ENCODE measurements at places on chromosomes 13 and 19.

DNA sequence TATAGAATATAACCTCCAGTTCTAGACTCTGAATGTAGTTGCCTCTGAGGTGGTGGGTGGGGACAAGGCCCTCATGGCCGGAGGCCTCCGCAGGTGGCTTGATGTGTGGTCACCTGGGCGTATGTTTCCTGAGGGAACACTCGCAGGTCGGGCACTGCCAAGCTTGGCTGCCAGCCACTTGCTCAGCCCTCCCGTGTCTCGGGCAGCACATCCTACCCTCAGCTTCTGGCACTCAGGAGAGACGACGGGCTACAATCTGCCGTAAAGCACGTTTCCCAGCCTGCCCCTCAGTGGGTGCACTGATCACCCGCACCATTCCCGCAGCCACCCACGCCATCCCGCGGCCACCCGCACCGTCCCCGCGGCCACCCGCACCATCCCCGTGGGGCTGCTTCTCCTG, 15.2 kb downstream of the THOP1 start:
- DNase-seq = no peak

GRCh38 chr13:44934724-44935123, 54.5 kb downstream of the NUFIP1 start:
- no peak for DNase-seq

DNA sequence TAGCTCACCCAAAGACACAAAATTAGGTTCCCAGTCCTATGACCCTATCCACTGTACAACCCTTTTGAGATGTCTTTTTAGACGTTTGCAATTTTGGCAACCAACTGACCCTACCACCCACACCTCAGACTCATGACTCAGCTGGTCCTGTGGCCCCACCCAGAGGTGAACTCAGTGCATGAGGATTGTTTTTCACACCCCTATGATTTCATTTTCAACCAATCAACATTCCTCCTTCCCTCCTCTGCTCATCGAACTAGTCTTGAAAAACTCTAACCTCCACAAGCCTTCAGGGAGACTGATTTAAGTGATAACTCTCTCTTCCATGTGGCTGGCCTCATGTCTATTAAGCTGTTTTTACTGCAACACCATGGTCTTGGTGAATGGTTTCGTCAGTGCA, 350.7 kb downstream of the UQCRFS1 start:
- no peak for DNase-seq

- DNase-seq = peak; percentile 50
Observed at GRCh38 chr19:48962029-48962848, 2.9 kb upstream of the FTL start.

DNA sequence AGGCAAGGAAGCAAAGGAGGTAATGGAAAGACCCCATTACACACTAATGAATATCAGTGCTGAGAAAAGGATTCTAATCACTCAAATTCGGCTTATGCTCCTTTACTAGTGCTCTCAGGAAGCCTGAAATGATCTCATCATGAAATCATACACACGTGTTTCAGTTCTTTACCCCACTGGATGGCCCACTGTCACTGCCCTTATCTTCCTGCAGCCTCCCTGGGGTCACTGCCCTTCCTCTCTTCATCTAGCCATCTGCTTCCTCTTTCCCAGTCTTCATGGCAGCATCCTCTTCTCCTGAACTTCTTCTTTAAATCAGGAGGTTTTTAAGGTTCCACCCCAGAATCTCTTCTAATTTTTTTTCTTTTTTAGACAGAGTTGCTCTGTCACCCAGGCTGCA, 27.9 kb upstream of the EEF1AKMT1 start:
- DNase-seq = no peak

DNA sequence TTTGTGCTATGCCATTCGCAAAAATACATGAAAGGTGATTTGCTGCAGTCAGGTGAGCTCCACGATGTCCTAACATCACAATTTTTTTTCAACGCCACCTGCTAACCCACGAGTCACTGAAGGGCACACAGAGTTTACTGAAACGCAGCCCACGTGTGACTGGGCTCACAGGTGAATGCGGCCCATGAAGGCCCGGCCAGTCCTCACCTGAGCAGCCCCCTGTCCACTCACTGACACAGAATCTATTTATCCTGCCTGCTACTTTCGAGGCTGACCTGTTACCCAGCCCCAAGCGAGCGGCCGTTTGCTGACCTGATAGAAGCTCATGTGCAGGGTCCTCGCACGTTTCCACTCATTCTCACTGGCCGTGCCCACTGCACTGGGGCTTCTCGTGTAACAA, 121.9 kb upstream of the SOX1 start:
- no peak for DNase-seq

GRCh38 chr13:103568314-103568713, 502.1 kb upstream of the SLC10A2 start:
- DNase-seq = no peak

- no peak for DNase-seq
Observed at GRCh38 chr13:33034882-33035520, 18.8 kb downstream of the KL start.

GRCh38 chr13:97192166-97192565, 30.0 kb upstream of the MBNL2 start:
- DNase-seq = no peak

DNA sequence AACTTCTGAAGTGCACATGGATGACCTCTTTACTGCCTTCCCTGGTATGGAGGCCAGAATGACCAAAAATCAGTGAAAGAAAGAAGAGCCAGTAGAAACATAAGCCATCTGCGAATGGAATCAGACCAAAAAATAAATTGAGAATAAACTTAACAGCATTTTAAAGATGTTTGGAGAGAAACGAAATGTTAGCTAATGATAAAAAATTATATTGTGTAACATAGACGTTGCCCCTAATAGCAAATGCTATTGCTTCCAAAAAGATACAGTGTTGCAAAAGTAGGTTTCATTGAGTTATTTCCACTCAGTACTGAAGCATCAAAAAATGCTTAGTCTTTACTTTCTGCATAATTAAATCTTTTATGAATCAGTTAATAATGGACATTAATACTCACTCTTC, 371.7 kb downstream of the LIG4 start:
- no peak for DNase-seq

- no peak for DNase-seq
Observed at GRCh38 chr13:39318161-39318560, 279.9 kb downstream of the NHLRC3 start.

DNA sequence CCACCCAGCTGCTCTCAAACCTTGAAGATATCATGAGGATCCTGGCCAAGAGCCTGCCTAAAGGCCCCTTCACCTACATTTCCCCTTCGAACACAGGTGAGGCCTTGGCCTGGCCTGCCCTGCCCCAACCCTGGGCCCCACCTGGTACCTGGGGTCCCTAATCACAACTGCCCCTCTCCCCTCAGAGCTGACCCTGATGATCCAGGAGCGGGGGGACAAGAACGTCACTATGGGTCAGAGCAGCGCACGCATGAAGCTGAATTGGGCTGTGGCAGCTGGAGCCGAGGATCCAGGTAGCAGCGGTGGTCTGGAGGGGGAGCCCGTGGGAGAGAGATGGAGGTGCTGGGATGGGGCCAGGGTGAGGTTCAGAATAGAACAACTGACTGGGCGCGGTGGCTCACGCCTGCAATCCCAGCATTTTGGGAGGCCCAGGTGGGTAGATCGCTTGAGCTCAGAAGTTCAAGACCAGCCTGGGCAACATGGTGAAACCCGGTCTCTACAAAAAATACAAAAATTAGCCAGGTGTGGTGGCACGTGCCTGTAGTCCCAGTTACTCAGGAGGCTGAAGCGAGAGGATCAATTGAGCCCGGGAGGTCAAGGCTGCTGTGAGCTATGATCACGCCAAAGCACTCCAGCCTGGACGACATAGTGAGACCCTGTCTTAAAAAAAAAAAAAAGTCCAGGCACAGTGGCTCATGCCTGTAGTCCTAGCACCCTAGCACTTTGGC, 17.5 kb downstream of the DDX39A start:
- peak; percentile 49 for DNase-seq

DNA sequence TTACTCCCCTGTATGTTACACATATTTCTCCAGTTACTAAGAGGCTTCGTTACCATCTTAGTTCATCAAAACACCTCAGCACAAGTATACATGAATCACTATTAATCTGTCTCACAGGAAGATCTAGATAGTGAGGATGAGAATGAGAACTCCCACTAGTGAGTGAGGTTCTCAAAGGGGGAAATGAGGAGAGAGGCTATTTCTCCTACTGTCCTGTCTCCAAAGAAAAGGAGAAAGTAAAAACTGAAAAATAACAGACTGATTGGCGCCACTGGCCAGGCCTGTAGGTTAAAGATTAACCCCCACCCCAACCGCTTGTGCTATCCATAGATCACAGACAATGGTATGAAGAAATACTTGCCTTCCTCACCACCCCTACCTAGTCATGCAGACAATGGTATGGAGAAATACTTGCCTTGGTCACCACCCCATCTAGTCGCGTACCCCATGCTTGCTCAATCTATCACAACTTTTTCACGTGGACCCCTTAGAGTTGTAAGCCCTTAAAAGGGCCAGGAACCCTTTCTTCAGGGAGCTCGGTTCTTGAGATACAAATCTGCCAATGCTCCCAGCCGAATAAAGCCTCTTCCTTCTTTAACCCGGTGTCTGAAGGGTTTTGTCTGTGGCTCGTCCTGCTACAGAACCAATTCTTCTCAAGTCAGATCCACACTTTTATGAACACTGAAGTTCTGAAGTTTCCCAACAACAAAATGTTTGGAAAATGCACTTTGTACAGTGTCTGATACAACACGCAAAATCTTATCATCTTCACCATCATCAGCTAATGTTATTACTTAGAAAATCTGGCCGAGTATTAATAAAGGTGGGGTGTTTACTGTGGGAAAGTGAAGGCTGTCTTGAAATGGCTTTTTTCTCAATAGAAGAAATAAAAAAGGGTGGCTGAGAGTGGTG, 598.1 kb downstream of the UQCRFS1 start:
- no peak for DNase-seq

- no peak for DNase-seq
Observed at GRCh38 chr19:50036908-50037307, 11.1 kb downstream of the ZNF473 start.

DNA sequence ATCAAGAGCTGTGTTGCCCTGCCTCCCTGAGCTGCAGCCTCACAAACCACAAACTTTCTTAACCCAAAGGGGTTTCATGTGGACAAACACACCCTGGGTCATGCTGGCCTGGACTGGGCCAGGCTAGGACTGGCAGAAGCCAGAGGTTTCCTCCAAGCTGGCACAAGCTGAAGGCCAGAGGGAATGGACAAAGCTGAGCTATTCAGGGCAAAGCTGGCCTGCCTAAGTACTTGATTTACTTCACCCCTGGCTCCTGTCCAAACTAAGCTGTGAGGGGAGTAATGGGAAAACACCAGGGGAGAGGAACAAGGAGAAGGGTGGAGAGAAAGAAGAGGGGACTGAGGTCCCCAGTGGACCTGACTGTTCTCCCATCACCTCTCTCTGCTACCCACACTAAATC, 6.2 kb downstream of the CPAMD8 start:
- no peak for DNase-seq

Data from CD4-positive, alpha-beta T cell treated with Interleukin-12 subunit alpha and Interleukin-12 subunit beta, for 1 hour (primary cell).